ENCODE measurements at places on chromosomes 11 and 22. TPM values are rescaled to one million over a fixed set of nuclear protein-coding genes. Genes with fewer than 3 reads are reported as not detected.

GRCh38 chr11:81913793-81914192 lies 819.9 kb downstream of the FAM181B start:
- no peak for DNase-seq

GRCh38 chr22:47435204-47435487 lies 672.7 kb downstream of the TBC1D22A start:
- no peak for DNase-seq

GRCh38 chr11:108224366-108224765 lies 1.5 kb downstream of the ATM start:
- no peak for DNase-seq

DNA sequence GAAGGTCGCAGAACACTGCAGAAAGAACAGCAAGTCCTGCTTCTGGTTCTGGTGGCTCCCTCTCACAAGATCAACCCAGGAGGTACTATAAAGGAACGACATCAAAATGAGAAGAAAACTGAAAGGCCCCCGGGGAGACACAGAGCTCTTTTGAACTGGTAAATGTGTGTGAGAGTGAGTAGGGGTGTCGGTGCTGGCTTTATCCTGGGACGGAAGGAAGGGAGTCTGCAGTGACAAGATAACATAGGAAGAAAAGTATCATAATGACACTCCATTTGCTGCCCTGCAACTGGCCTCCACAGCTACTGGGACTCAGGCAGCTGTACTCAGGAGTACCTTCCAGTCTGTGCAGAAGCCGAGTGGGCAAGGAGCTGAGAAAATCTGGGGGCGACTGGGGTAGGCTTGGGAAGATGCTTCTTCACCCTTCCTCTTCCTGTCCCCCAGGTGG lies 60.9 kb downstream of the ENTHD1 start:
- no peak for DNase-seq

DNA sequence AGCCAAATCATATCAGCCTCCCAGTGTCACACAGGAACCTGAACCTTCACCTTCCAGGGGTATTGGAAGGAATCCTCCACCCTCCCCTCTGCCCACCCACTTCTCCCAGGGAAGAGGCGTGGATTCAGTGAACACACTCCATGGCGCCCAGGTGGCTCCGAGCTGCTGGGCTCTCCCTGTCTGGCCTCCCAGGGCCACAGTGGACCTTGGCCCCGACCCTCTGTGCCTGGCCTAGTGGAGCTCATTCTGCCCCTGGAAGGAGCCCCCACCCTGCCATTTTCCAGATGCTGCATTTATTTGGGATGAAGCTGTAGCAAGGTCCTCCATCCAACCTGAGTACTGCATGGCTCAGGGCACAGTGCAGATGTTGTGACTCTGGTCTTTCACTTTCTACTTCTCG lies 1340.1 kb downstream of the TBC1D22A start:
- no peak for DNase-seq

CLNS1A gene
- 132 TPM for total RNA-seq

Measured in renal cortical epithelial cell (primary cell).